ENCODE measurements at places on chromosomes 2 and 18.

DNA sequence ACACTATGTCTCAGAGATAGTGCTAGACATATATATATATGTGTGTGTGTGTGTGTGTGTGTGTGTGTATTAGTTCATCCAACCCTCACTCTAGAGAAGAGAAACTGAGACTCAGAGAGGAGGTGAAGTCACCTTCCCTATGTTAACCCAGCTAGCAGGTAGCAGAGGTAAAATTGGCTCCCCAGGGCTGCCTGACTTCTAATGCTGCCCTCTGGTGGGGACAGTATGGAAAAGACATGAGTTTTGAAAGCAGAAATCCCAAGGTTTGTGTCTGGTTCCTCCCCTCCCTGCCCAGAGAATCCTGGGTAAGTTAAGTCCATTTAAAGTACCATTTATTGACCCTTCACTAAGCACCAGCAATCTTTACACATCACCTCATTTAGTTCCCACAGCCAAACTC is 137.7 kb downstream of the THNSL2 start:
- no peak for DNase-seq

- DNase-seq: no peak
Measured at GRCh38 chr18:50311650-50312049, 24.2 kb upstream of the CXXC1 start.

DNA sequence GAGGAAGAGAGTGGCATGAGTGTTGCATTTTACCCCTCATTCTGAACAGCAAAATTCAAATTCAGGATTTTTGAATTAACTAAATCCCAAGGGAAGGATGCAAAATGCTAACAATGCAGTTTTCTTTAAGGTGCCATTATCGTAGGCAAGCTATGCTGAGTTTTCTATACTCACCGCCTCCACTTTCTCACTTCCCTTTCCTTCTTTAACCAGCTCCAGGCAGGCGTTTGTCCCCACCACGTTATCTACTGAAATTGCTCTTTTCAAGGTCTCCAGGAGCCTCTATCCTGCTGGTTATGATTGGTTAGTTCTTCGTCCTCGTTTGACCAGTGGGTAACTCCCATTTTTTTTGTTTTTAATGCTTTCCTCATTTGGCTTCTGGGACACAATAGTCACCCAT is 1.8 kb upstream of the CPO start:
- no peak for DNase-seq

DNA sequence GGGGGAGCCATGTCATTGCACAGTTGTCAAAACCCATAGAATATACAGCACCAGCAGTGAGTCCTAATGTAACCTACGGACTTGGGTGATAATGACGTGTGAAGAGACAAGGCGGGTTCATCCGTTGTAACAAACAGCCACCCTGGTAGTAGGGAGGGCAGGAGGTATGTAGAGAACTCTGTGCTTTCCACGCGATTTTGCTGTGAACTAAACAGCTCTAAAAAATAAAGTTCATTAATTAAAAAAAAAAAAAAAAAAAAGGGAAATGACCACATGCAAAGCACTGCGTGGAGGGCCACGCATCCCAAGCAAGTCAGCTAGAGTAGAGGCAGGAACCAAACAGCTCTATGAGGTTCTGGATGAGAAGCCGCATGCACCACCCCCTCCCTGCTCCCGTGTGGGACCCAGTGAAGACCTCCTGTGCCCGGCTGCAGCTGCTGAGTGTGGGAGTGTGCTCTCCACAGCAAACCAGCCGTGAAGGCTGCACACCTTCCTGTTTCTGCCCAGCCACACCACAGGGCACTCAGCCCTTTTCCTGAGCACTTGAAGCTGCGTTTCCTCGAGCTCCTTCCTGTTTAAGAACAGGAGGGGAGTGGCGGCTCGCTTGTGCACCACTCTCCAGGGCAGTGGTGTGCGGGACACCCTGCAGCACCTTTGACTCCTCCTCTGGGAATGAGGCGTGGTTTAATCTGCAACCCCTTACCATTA is 65.6 kb downstream of the ODC1 start:
- no peak for DNase-seq

DNA sequence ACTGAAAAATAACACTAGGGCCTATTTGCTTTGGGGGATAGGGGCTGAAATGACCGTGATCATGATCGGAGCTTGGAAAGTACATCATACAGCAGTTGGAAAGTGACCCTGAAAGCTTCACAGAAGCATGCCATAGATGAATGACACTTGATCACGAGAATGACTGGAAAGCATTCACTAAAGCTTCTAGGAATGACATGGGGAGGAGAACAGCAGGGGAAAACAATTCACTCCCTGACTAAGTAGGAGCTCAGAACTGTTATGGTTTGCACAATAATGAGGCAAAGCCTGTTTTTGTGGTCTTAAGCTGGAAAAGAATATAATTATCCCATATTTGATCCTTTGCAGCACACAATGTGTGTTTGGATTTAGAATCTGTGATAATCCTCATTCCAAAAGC is 237.5 kb downstream of the NOL4 start:
- DNase-seq: no peak

GRCh38 chr2:13652531-13653313 is 936.0 kb downstream of the TRIB2 start:
- no peak for DNase-seq

- DNase-seq: no peak
Measured at GRCh38 chr2:126637386-126637785, 18.6 kb upstream of the GYPC start.

DNA sequence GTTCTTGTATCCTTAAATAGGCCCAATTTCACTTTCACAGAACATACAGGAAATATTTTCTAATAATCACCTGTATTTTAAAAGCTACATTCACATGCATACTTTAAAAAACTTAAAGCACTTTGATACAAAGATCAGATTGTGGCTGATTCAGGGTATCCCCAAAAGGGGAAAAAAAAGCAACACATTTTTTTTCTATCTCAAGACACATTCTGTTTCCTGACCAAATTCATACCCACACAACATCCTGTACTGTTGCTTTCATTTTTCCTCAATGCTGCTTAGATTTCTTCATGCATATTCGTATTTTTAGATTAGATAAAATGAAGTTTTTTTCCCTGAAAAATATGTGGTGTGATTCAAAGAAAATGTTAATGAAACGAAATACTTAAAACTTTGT is 122.5 kb downstream of the TMEFF2 start:
- no peak for DNase-seq
